NCI-H146 (cell line): ENCODE measurements at places on chromosomes 7 and 10.

DNA sequence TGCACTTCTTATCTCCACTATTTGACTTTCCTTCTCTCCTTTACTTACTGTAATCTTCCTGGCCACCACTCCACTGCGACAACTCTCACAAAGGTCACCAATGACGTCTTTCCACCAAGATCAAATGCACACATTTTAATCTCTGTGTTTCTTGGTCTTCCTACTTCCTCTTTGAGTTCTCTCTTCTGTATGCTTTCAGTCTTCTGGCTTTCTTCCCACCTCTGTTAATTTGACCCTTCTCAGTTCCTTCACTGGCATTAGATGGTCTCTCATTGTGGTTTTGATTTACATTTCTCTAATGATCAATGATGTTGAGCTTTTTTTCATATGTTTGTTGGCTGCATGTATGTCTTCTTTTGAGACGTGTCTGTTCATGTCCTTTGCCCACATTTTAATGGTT is 31.9 kb downstream of the FAM107B start:
- no peak for DNase-seq

DNA sequence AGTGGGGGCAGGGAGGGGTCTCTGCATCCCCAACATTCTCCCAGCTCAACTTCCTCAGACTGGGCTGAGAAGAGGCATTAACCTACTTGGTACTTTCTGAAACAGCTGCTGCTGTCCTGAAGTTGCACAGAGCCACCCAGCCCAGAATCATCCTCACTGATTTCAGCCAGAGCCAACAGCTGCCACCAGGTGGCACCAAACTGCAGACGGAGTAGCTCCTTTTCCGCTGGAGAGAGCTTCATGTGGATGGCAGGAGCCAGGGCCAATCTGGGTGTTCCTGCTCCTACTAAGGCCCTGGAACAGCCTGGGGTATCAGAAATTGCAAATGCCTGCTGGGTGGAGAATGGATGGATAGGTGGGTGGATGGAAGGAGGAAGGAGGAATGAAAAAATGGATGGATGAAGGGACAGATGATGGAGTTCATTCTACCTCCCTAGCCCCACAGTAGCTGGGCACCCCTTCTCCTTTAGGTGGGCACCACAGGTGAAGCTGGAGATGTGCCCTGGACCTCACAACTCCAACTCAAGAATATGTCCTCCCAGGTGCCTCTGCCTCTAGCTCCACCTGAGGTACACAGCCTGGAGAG is 11.8 kb upstream of the DRGX start:
- DNase-seq = peak; percentile 63

DNA sequence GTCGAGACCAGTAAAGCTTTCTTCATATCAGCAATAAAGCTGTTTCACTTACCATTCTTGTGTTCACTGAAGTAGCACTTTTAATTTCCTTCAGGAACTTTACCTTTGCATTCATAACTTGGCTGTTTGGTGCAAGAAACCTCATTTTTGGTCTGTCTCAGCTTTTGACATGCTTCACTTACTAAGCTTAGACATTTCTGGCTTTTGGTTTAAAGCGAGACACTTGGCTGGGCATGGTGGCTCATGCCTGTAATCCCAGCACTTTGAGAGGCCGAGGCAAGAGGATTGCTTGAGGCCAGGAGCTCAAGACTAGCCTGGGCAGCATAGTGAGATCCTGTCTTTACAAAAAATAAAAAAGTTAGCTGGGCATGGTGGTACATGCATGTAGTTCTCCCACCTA is 15.8 kb downstream of the PLEKHA1 start:
- no peak for DNase-seq

- DNase-seq = no peak
Observed at GRCh38 chr7:87480386-87480785, 4.9 kb upstream of the ABCB4 start.

DNA sequence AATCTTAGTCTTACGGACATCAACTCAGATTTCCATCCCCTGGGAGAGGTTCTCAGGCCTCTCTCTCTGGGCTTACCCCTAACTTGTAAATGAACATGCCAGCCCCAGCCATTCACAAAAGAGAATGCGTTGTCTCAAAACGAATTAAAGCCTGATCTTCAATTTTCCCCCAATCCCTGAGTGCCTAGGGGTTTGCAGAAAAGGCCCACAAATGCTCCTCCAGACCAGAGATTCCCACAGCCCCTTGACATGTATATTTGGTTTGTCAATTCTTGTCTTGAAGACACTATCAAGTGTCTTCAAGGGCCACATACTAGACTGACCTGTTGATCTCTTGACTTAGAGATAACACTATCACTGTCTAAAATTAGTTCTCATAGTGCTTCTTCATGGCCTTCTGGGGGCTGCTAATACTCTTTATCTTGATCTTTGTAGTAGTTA is 11.9 kb upstream of the HOXA13 start:
- no peak for DNase-seq

- DNase-seq = no peak
Observed at GRCh38 chr10:60082744-60083344, 176.5 kb upstream of the CCDC6 start.

DNA sequence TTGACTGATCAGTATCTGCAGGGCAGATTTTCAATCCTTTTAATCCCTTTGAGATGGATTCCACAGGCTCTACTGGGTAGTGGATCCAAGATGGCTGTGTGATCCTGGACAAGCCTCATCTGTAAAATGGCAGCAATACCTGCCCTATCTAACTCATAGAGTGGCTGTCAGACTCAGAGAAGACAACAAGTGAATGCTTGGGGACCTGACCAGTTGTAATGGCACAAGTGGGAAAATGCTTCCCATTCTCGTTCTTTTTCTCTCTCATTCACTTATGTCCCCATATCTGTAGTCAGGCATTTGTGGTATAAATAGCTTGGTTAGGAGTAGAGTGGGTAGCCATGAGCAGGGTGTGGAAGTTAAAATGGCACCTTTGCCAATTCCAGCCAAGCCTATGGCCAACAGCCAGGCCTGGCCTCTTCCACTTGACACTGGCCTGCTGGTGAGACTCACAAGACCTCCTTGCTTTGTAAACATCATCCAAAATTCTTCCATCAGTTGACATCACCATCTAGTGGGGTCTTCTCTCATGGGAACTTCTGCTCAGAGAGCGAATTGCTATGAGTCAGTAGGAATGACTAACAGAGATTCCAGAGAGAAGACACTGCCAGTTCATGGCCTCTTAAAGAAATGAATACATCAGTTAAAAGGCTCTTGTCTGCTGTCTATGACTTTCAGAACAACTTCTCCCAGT is 150.1 kb downstream of the PLPP4 start:
- no peak for DNase-seq

GRCh38 chr7:53740971-53741370 is 705.5 kb downstream of the POM121L12 start:
- DNase-seq = no peak

DNA sequence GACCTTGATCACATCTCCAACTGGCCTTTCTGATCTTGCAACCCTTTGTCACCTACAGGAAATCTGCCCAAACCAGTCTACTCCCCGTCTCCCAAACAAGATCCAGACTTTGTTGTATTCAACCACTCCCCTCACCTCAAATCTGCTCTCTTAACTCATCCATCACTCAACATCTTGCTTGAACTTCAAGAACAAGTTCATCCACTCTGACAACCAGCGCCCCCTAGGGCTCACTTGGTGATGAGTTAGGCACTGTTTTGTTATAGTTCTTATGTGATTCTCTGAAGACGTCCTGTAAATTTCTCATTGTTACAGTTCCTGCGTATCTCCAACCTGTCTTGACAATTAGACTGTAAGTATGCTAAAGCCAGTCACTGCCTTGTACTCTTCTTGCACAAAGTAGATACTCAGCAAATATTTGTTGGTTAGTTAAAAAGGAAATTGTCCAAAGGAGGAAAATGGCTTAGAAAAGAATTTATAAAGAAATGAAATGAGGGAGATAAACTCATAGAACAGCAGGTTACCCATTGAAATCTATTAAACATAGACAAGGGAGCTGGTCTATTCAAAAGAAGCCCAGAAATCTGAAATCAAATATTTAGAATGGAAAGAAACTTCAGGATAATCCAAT is 5.3 kb downstream of the FRMD4A start:
- DNase-seq = peak; percentile 72
